ENCODE measurements at places on chromosomes 13 and 19.

DNA sequence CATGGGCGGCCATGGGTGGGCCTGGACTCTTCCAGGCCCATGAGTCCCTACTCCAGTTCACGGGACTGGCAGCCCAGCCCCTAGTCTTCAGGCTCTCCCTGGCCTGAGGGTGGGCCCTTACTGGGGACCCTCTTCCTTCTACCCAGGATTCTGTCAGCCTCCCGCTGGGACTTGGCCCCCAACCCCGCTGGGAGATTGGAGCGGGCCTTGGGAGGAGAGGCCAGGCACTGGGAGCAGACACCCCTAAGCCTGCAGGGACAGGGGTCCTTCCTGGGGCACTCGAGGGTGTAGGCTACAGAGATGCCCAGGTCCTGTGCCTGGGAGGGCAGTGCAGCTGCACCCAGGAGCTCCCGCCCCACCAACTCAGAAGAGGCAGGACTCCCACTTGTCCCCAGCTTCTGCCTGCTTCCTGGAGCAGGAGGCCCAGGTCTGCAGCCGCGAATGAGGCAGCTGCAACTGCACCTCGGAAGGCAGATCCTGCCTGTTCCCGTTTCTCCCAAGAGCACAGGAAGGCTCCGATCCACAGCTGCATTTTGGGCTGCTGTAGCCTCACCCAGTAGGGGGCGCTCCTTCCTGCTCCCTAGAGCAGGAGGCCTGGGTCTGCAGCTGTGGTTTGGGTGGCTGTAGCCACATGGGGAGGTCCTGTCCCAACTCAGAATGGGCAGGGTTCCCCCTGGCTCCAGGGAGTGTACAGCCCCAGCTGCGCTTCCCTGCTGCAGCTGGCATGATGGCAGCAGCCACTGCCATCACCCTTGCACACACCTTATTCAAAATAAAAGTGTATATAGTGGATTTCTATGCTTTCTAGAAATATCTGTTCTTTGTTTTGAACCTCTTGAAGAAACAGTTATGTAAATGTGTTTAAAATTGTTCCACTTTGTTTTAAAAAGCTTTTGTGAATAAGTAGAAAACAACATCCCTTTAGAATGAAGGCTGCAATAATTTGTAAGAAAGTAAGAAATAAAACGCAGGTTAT lies 46.8 kb downstream of the TEX26 start:
- DNase-seq, result peak; percentile 45

- no peak for DNase-seq
Measured at GRCh38 chr13:48263196-48263595, 30.2 kb downstream of the ITM2B start.

DNA sequence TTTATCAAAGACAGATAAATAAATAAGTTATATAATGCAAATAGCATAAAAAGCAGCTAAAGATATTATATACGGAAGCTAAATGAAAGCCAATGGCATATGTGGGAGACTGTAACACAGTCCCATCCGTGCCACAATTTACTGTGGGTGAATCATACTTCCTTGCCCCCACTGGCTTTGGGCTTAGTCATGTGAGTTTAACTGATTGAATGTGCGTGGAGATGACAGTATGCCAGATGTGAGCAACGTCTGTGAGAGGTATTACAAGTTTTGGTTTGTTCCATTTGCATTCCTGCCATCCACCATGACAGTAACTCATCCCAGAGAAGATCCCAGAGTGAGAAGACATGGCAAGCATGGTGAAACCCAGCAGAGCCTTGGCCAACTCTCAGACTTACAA lies 340.0 kb downstream of the SUCLA2 start:
- no peak for DNase-seq

GRCh38 chr13:106534639-106535551 lies 567 bp downstream of the EFNB2 start:
- DNase-seq, result peak; percentile 56

DNA sequence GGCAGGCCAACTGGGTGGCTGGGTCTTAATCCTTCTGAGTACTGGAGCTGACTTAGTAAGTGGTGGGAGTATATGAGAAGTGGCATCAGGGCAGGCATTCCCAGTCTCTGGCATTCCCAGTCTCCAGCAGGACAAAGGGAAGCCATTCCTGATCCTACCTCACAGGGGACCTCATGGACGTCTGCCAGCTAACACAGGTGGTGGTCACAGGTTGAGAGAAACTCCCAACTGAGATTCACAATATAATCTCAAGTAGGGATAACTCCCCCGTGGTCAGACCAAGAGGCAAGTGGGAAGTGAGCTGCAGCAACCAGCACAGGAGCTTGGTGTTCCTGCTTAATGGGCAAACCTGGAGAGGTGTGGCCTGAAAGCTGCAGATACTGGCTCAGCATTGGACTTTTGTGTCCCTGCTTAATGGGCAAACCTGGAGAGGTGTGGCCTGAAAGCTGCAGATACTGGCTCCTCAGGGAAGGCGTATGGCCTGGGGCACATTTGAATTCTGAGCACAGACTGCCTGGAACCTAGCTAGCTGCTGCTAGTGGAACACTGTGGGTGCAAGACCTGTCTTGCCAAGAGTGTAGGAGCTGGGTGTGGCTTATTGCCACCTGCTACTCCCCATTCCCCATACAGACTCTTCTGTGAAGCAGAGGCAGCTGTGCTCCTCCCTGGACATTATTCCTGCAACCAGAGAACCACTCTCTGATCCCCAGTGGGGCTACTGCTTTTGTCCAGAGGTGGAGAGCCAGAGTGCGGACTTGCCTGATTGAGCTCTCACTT lies 25.9 kb upstream of the OR10H2 start:
- no peak for DNase-seq

GRCh38 chr13:49546561-49546960 lies 38.8 kb downstream of the RCBTB1 start:
- DNase-seq, result no peak
